ENCODE measurements at places on chromosomes 4 and X.

DNA sequence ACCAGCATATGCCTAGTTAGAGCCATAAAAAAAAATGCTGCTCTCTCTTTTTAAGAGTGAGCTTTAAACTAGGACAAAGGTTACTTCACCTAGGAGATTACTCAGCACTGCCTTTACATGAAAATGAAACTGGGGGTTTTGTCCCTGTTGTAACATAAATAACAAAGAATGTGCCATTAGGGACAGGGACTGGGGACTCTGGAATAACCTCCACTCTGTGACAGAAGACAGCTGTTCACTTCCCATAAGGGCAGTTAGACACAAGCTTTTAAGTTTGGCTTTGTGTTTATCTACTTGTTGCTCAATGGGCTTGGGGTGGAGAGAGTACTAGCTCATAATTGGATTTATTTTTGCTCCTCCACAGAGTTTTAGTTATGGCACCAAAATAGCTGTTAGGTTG, 11.9 kb downstream of the ENPEP start:
- DNase-seq, result no peak

- DNase-seq, result no peak
Observed at GRCh38 chrX:12170755-12171154, 32.5 kb downstream of the FRMPD4 start.

DNA sequence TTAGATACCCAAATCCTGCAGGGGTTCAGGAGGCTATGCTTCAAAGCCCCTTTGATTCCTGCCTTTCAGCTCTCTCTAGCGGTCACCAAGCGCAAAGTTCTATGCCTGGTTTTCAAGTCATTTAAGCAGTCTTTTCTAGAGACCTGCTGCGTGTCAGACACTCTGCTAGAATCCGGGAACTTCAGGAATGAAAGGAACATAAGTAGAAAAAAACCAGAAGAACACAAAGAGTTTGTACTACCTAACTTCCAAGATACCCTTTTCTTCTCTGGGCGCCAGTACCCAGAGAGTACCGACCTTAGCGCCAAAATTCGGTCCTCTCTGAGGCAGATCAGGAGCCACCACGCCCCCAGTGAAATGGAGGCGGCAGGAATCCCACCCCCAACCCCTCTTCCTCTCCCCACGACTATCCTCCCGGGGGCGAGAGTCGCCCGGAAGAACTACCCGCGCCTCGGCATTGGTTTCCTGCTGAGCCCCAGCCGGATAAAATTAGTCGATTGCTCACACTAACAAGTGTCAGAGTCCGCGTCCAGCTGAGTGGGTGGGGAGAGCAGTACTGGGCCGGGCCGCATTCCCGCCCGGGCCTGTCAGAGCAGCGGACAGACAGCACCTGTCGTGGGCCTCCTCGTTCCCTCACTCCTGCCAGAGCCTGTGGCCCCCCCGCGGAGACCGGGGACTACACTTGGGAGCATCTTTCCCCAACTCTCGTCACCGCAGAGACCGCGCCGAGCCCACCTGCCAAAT, 78.8 kb downstream of the RLIM start:
- DNase-seq, result no peak

DNA sequence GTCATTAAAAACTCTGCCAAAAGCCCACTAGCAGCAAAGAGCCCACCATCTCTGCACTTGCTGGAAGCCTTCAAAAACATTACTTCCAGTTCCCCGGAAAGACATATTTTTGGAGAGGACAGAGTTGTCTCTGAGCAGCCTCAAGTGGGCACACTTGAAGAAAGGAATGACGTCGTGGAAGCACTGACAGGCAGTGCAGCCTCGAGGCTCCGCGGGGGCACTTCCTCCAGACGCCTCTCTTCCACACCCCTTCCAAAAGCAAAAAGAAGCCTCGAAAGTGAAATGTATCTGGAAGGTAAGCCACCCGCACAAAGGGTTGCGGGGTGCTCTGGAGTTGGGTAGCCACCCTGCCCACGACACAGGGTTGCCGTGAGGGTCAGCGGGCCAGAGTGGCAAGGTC, 25.9 kb downstream of the OFD1 start:
- no peak for DNase-seq

DNA sequence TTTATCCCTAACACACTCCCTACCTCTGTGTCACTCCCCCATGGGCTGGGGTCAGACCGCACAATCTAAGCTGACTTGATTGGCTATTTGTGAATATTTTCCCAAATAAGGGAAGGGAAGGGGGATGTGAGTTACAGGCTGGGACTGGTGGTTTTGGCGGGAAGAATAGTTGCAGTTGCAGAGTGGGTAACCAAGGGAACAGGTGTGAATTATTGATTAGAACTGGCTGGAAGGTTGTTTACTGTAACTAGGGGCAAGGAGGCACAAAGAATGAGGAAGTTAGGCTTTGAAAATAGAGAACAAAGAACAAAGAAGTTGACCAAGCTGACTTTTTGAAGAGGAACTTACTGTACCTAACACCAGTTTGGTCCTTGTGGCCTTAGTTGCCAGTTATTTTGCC, 88.0 kb upstream of the XAGE2 start:
- DNase-seq, result no peak

GRCh38 chr4:117357437-117357836, 272.1 kb upstream of the TRAM1L1 start:
- DNase-seq, result no peak

- no peak for DNase-seq
Observed at GRCh38 chr4:152172146-152172545, 363.7 kb downstream of the FBXW7 start.

- DNase-seq, result no peak
Observed at GRCh38 chrX:12975670-12975965, 708 bp downstream of the TMSB4X start.

- no peak for DNase-seq
Observed at GRCh38 chr4:38371391-38371851, 292.6 kb upstream of the KLF3 start.

DNA sequence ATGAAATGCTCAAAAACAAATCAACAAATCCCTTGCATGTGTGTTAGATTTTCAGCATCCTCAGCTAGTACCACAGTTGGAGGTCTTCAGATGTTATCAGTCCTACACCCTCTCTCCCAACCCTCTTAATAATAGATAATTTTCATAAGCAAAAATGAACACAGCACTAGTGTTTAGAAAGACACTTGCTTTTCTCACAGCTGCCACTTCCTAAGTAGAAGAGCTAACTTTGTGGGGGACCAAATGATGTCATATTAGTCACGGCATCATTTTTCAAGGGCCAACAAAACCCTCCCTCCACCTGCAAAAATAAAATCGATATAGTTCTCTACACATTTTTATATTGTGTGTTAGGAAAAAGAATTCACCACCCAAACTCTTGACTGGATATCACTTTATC, 163.5 kb upstream of the GYPA start:
- no peak for DNase-seq

- DNase-seq, result no peak
Observed at GRCh38 chr4:181264893-181265292, 978.3 kb upstream of the TENM3 start.

DNA sequence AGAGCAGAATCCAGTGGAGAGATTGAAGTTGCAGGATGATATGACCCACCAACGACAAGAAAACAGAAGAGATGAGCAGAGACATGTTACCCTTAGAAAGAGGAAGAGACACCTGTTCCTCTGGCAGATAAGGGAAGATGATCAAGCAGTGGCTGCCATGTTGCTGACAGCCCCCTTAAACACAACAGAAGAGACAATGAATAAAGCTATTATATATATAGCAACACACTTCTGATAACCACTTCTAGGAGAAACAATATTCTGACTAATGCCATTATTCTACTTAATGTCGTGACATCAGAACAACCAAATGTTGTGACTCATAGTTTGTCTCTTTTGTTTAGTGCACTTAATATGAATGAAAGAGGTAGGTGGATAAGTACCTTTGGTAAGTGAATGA, 44.9 kb downstream of the SH3RF1 start:
- DNase-seq, result no peak

DNA sequence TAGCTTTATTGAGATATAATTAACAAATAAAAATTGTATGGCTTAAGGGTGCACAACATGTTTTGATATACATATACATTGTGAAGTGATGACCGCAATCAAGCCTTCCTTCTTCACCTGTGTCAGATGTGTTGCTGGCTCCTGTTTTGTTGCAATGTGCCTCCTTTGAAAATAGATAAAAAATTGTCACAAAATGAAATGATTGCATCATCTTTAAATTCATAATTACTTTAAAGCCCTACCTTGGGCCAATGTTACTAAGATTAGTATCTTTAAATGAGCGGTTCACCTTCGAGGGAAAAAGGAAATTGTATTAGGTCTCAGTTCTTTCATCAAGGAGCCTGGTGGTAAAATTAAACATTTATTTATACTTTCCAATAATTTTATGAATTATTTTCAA, 77.3 kb downstream of the GPRIN3 start:
- DNase-seq, result no peak

GRCh38 chr4:54942721-54943120, 182.7 kb downstream of the KDR start:
- DNase-seq, result no peak

- no peak for DNase-seq
Observed at GRCh38 chr4:120977435-120977997, 55.0 kb upstream of the PRDM5 start.

- no peak for DNase-seq
Observed at GRCh38 chr4:151153585-151153984, 54.2 kb downstream of the RPS3A start.

DNA sequence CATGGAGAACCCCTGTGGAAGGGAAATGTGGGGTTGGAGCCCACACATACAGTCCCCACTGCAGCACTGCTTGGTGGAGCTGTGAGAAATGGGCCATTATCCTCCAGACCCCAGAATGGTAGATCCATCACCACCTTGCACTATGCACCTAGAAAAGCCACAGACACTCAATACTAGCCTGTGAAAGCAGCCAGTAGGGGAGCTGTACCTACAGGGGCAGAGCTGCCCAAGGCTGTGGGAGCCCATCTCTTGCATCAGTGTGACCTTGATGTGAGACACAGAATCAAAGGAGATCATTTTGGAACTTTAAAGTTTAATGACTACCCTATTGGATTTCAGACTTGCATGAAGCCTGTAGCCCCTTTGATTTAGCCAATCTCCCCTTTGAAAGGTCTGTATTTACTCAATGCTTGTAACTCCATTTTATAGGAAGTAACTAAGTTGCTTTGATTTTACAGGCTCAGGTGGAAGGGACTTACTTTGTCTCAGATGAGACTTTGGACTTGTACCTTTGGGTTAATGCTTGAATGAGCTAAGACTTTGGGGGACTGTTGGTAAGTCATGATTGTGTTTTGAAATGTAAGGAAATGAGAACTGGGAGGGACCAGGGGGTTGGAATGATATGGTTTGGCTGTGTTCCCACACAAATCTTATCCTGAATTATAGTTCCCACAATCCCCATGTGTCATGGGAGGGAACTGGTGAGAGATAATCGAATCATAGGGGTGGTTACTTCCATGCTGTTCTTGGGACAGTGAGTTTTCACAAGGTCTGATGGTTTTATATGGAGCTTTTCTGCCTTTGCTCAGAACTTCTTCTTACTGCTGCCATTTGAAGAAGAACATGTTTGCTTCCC, 352.6 kb downstream of the INPP4B start:
- DNase-seq, result no peak

DNA sequence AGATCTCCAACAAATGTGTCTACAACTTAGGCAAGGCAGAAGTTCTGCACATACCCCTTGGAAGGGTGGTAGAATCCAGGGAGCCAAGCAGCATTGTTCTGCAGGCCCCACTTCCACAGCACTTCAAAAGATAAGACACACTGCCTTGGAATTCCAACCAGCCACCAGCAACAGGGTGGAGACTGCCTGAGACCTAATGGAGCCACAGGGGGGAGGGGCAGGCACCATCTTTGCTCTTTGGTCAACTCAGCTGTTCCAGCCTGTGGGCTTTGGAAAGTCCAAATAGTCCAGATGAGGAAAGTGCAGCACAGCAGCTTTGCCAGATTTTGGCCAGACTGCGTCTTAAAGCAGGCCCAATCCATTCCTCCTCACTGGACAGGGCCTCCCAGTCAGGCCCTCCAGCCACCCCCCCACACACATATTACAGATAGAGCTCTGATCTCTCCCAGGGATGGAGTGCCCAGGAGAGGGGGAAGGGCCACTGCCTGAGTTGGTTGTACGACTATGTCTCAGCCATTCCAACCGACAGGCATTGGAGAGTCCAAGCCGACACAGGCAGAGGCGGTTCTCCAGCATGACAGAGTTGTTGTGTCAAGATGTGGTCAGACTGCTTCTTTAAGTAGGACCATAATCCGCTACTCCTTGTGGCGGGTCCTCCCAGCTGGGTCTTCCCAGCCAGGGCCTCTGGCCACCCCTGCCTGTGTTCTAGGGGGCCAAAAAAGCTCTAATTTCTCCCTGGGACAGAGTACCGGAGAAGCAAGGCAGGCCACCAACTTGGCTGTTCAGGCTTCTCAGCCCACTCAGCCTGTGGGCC, 42.5 kb upstream of the ANTXR2 start:
- DNase-seq, result no peak

GRCh38 chr4:81503586-81503985, 31.9 kb upstream of the RASGEF1B start:
- DNase-seq, result no peak

GRCh38 chrX:118228041-118228440, 111.4 kb upstream of the KLHL13 start:
- no peak for DNase-seq

DNA sequence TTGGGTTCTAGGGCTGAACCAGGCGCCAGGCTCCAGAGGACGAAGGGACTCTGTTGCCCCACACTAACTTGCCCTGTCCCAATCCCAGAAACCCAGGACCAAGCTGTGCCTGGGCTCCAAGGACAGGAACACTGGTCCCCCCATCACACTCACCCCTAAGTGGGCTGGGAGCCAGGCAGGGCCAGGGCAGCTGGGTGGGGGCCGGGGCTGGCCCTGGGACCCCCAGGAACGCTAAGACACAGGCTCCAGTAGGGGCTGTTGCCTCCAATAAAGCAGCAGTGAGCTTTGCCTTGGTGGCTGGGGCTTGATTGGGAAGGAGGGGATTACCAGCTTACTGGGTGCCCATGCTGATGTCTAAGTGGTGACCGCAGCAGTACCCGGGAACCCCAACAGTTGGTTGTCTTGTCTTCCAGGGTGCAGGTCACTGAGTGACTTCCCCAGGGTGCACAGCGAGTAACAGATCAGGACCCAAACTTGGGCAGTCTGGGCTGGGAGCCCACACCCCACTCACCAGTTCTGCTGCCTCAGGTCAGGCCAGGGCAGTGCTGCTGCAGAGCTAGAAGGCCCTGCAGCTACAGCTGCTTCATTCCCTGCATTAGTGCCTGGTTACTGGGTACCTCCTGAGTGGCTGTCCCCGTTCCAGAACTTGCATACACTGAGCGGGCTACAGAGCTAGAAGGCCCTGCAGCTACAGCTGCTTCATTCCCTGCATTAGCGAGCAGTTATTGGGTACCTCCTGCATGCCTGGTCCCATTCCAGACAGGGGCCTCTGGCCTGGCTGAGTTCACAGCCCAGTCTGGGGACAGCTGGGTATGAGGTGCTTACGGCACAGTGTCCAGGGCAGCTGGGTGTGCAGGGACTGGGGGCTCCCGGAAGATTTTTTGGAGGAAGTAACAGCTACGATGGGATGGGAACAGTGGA, 9.4 kb upstream of the ADD1 start:
- no peak for DNase-seq

GRCh38 chrX:32893751-32894150, 317.6 kb downstream of the DMD start:
- no peak for DNase-seq

Data from activated T-cell treated with anti-CD3 and anti-CD28 coated beads for 4 hours (primary cell).